Activated T-helper 1 cell treated with Interleukin-2 at 50 U/mL for 16 hours (primary cell): ENCODE measurements at places on chromosomes 2 and 18.

GRCh38 chr2:105383432-105384166, 15.3 kb downstream of the FHL2 start:
- DNase-seq, result no peak

DNA sequence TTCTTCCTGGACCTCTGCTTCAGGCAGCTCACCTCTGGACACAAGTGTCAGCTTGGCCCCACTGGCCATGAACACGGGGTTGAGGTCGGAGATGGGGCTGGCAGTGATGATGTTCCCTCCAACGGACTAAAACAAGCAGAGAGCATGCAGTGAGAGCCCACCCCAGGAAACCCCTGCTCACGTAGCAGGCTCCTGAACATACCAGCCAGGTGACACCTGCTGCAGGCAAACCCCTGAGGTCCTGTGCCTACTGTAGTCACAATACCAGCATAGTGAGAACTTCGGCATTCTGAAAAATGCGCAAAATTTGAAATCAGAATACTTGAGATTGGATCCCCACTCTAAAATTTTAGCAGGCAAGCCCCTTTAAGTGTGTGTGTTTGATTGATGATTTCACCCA, 32.9 kb downstream of the XDH start:
- DNase-seq, result no peak

- no peak for DNase-seq
Observed at GRCh38 chr2:13858626-13859025, 773.9 kb upstream of the LRATD1 start.

- DNase-seq, result no peak
Observed at GRCh38 chr2:11101430-11101829, 53.8 kb upstream of the SLC66A3 start.

DNA sequence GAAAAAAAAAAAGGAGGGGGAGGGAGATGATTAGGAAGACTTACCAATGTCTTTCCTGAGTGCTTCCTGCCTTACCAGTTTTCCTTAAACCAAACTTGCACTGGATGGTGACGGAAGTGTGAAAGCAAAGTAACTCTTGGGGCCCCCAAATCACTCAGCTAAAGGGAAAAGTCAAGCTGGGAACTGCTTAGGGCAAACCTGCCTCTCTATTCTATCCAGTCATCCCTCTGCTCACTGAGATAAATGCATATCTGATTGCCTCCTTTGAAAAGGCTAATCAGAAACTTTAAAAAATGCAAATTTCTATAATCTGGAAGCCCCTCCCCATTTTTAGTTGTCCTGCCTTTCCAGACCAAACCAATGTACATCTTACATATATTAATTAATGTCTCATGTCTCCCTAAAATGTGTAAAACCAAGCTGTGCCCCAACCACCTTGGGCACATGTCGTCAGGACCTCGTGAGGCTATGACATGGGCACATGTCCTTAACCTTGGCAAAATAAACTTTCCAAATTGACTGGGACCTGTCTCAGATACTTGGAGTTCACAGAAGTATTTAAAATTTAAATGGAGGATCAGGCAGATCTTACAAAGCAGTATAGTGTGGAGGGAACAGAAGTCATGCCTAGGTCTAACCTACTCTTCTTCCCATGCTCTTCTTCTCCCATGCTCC, 7.2 kb upstream of the CYBRD1 start:
- DNase-seq, result no peak

DNA sequence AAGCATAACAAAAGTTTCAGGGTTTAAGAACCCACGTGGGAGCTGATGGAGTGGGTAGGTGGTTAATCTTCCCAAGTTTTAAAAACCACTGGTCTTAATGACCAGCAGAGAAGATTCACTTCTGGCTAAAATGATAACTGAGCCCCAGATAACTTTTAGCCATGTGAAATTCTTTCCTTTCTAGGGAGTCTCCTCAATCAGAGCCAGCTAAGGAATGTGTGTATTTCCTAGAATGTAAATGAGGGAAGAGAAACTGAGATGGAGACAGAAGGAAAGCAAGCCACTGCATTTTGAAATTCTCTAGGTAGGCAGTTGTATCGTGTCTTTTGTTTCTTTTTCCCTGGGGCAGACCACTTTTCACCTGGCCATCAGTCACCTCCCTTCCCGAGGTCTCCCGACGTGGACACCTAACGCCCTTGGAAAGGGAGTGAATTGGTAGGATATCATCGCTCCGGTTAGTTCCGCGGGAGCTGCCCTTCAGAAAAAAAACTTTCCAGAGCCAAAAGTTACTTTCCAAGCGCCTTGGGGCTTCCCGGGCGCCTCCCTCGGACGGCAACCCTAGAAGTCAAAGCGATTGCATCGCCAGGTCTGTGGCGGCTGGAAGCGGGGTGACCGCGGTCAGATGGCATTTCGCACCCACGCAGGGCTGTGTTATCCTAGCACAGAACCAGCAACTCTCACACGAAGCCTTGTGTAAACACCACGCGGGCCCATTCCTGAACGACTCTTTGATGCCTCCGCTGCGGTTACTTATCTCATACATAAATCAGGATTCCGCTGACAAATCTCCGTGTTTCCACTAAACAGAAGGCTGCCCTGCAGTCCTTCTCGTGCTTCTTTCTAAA, 1.3 kb downstream of the COLEC12 start:
- DNase-seq, result no peak

GRCh38 chr2:205898744-205899143, 187.2 kb downstream of the INO80D start:
- no peak for DNase-seq
